ENCODE measurements at places on chromosomes 4 and X.

DNA sequence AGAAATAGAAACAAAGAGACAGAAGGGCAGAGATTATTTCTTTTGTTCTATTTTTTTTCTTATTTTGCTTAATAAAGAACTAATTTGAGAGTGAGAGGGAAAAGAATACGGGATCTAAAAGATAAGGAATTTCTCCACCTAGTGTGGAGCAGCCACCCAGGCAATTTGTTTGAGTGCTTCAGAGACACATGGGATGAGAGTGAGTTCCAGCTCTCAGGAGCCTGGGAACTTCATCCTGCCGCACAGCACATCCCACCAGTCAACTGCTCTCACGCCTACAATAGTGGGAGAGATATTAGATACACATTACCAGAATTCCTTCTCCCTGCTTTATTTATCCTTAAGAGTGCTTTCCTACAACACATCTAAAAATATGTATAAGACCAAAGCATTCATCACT is 946.4 kb downstream of the PDHA2 start:
- no peak for DNase-seq

- no peak for DNase-seq
Measured at GRCh38 chrX:132093239-132093860, 34.5 kb downstream of the FRMD7 start.

GRCh38 chr4:119014658-119015057 is 121.0 kb upstream of the MYOZ2 start:
- DNase-seq = no peak

- DNase-seq = no peak
Measured at GRCh38 chr4:98030059-98030458, 113.2 kb downstream of the STPG2 start.

- DNase-seq = peak; percentile 94
Measured at GRCh38 chrX:40471965-40472648, 108.7 kb upstream of the ATP6AP2 start.

DNA sequence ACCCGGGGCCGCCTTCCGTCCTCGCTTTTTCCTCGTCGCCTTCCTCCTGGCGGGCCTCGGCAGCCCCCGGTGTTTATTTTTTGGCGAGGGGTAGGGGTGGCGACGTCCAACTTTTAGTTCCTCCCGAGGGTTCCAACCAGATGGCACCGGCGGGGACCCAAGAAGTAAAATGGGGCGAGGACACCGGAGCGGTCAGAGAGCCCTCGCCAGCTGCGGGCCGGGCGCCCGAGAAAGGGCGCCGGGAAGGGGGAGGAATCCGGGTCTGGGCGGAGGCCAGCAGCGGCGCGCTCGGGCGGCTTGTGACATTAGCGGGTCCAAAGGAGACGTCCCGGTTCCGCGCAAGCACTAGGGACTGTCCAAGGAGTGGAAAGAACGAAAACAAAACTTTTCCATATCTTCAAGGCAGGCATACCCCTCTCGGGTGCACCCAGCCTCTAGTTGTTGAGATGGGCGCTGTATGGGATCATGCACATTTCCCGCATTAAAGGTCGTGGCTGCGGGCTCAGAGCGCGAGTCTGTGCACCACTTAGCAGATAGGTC is 691 bp upstream of the USP46 start:
- DNase-seq = peak; percentile 31

- DNase-seq = no peak
Measured at GRCh38 chr4:158274636-158275035, 64.3 kb downstream of the TMEM144 start.

DNA sequence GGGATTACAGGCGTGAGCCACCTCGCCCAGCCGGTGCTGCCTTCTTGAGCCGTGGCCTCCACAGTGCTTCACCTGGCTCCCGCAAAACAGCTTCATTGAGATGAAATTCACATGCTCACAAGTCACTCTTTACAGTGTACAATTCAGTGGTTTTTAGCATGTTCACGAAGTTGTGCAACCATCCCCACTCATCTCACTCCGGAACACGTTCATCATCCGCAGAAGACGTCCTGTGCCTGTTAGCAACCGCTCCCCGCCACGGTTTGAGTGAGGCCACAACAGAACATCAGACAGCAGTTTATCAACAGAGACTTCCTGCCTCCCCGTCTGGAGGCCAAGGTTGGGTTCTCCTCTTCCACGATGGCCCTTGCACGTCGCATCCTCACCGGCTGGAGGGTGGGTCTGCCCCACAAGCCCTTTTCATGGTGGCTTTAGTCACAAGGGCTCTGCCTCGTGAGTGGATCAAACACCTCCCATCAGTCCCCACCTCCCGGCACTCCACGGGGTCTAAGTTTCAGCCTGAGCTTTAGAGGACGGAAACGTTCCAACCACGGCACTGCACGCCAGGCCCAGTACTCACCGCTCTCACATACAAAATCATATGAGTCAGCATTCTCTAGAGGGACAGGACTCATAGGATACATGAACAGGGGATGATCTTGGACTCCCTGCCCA is 29.6 kb upstream of the SPON2 start:
- peak; percentile 93 for DNase-seq

DNA sequence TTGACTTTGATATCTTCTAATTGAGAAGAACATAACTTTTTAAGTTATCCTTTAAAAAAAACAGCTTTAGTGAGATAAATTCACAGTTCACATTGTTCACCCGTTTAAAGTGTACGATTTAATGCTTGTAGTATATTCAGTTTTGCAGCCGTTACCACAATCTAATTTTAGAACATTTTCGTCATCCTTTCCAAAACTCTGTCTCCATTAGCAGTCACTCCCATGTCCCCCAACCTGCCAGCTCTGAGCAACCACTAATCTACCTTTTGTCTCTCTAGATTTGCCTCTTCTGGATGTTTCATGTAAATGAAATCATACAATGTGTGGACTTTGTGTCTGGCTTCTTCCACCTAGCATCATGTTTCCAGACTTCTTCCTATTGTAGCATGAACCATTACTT is 38.6 kb downstream of the CLCN4 start:
- no peak for DNase-seq

- DNase-seq = peak; percentile 70
Measured at GRCh38 chr4:156109943-156110900, 156.6 kb upstream of the CTSO start.

GRCh38 chrX:9352694-9353411 is 112.0 kb upstream of the TBL1X start:
- DNase-seq = peak; percentile 49

DNA sequence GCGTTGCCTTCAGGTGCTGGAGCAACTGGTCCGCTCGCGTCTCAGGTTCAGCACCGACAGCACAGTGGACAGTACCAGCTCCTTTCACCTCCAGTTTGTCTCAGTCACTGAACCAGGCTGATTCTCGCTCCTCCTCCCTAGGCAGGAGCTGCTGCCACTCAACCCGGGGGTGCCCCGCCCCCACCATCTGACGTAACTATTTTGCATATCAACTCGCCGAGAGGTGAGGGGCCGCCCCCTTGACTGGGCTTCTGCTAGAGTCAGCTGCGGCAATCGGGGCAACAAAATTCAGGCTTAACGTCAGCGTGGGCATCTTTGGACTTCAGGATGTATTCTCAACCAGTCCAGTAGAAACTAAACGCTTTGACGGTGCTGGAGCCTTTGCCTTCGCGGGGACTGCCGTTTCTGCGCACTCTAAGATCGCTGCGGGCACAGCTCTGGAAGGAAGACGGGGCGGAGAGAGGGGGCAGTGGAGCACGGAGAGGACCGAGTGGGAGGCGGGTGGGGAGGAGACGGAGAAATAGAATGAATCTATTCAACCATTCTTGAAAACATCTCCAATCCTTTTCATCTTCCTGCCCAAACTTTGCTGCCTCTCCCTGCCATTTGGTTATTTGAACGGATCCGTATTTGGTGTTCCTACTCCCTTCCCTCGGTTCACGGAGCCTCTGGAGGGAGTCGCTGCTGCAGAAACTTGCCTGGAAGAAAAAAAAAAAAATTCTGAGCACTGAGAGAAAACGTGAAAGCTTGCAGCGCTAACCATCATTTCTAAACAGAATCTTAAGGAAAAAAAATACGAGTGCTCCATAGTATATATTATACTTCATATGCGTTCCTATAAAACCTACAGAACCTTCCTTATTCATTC is at the start of gene FSTL5:
FSTL5 (minus strand) TSS at position 109 of the 868 bp plus-strand sequence. CDS start 52,604 bp downstream, outside the sequence.
- DNase-seq = peak; percentile 81

DNA sequence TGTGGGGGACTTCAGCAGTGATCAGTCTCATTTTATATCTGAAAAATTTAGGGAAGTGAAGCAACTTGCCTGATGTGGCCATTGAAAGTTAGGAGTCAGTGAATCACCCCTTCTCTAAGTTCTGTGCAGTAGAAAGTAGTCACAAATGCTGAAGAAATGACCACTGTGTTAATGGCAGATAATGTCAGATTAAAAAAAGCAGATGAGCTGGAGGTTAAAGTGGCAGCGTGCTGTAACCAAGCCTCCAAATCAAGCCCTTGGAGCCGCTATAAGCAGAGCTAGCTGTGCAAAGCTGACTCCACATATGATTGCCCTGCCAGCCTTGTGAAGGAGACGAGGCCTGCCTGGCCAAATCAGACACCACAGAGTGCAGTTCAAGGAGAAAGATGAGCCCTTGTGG is 39.2 kb upstream of the PDE5A start:
- DNase-seq = no peak

GRCh38 chr4:41874398-41874797 is 60.8 kb upstream of the TMEM33 start:
- DNase-seq = no peak

DNA sequence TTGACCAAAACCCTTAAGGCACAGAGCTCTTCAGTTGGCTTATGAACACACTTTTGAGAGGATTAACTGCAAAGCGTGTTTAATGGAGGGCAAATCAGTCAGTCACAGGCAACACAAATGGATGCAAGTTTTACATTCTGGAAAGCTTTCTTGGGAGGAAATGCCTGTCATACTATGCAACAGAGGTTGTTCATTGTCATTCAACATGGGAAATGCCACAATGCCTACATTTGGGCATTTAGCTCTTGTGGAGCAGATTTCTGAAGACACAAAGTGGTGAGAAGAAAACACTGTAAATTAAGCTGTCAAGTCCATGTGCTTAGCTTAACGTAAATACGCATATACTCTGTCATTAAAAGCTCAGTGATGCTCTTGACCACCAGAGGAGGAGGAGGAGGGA is 41.1 kb downstream of the CBLL2 start:
- DNase-seq = no peak

DNA sequence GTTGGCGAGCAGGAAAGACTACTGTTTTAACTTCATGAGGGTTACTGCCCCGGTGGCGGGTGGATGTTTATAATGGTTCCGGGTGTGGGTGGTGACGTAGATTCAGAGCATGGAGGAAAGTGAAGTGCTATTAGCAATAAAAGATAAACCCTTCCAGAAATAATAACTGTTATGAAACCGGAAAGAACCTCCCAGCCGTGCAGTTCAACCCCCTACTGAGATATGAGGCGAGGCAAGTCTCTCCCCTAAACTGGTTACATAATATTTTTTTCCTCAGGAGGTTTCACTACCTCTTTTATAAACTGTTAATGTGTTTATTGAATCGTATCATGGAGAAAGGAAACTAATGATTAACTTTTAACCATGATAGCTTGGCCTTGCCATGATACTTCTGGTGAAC is 33.9 kb upstream of the STIM2 start:
- DNase-seq = peak; percentile 81

- no peak for DNase-seq
Measured at GRCh38 chr4:168397611-168398169, 79.1 kb upstream of the DDX60 start.

GRCh38 chr4:3365871-3366842 is 73.3 kb downstream of the RGS12 start:
- no peak for DNase-seq

GRCh38 chr4:17494258-17495190 is 17.4 kb downstream of the QDPR start:
- DNase-seq = peak; percentile 71

Measured in choroid plexus epithelial cell (primary cell).